Fibroblast of villous mesenchyme (primary cell): ENCODE measurements at places on chromosomes 5 and 9. TPM values are rescaled to one million over a fixed set of nuclear protein-coding genes. Genes with fewer than 3 reads are reported as not detected.

DNA sequence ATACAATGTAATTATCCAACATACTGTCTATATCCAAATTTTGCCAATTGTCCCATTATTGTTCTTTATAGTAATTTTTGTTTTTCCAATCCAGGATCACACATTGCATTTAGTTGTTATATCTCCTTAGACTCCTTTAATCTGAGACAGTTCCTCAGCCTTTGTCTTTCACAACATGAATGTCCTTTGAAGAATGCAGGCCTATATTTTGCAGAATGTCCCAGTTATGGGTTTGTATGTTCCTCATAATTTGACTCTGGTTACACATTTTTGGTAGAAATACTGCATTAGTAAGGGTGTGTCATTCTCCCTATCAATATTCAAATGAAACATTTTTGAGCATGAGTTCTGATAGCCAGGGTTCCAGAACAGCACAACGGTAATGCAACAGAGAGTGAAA lies 6.7 kb downstream of the CD180 start:
- no peak for DNase-seq

- peak; percentile 68 for DNase-seq
These were observed 1083.8 kb upstream of the NUDT12 start for GRCh38 chr5:104646416-104646815.

- DNase-seq, result no peak
These were observed 16.4 kb downstream of the NNT start for GRCh38 chr5:43619380-43619779.

- no peak for DNase-seq
These were observed 198.4 kb upstream of the SNX2 start for GRCh38 chr5:122576256-122577016.

GRCh38 chr5:1164696-1165630 lies 36.4 kb upstream of the SLC6A19 start:
- no peak for DNase-seq

DNA sequence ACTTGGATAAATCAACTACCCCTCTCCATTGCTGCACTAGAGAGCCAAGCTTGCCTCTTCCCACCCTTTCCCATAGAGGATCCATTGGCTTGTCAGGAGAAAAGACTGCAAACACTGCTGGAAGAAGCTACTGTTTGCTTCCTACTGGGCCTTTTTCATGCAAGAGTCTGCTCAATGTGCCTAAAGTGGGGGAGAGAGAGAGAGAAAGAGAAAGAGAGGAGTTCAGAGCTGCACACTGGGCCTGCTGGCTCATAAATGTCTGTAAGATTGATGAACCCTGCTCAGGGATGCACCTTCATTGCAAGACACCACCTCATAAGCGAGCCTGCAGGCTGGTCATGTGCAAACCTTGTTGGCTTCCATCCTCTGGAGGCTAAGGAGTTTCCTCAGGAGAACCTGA lies 269.4 kb downstream of the ZNF608 start:
- no peak for DNase-seq

DNA sequence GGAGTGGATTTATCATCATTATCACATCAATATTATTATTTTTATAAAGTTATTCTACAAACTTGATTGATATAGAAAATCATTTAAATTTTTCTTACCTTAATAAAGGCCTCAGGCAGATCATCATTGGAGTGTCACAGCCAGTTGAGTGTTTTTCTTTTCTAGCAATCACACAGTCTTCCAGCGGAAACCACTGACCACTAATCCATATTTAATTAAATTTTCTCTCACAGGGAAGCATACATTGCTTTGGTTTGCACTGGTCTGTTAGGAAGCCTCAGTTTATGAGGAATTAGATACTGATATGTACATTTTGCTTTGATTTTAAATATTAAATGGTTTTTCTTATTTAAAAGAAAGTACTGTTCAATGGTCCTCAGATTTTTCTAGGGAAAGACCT lies 6.7 kb downstream of the SPZ1 start:
- DNase-seq, result no peak

DNA sequence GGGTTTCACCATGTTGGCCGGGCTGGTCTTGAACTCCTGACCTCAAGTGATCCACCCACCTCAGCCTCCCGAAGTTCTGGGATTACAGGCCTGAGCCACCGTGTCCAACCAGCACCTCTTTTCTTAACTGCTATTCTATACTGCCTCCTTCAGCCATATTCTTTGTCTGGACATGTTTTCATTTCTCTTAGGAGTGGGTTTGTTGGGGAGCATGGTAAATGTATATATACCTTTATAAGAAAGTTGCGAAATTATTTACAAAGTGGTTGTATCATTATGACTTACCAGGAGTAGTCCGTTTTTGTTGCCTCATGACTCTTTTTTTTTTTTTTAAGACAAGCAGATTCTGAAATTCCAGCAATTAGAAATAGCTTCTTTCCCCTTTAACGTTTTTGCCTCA lies 38.7 kb downstream of the CDC42SE2 start:
- DNase-seq, result no peak

DNA sequence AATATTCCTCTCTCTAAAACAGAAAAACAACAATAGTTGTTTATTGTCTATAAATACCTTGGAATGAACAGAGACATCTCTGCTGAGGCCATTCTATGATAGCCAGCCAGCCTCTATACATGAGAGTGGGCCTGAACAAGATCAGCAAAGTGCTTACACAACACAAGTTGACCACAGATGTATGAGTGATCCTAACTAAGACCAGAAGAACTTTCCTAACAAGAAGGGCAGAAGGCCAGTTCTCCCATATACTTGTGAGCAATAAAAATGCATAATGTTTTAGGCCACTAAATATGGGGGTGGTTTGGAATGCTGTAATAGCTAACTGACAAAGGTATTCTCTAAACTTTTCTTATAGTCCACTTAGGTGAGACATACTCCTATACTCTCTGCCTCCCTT lies 345.7 kb downstream of the SPATA31D1 start:
- DNase-seq, result peak; percentile 13

- DNase-seq, result peak; percentile 32
These were observed 120.1 kb downstream of the BOD1 start for GRCh38 chr5:173496129-173496882.

DNA sequence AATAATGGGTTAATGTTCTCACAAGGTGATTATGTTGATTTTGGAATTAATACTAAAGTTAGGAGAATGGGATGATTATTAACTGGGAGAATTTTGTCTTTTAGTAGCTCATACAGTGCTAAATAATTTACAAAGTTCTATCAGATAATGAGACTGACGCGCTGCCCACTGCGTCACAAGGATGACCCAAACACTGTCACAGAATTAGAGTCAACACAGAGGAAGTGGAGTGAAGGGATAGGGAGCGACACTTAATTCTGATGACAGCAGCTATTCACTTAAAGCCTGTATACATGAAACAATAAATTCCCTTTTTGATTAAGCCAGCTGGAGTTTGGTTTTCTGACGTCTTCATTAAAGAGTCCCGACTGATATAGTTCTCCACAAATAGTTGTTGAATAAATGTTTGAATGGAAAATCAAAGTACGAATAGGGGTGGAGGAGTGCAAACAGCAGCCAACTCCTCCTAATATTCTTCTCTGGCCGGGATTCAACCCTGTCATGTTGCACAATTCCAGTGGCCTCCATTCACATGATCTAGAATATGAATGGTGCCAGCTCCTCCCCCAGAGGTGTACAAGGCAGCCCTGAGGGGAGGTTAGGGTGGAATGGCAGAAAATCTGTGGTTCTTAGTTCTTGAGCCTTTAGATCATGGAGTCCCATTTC lies 140.3 kb downstream of the PCSK1 start:
- DNase-seq, result peak; percentile 27

DNA sequence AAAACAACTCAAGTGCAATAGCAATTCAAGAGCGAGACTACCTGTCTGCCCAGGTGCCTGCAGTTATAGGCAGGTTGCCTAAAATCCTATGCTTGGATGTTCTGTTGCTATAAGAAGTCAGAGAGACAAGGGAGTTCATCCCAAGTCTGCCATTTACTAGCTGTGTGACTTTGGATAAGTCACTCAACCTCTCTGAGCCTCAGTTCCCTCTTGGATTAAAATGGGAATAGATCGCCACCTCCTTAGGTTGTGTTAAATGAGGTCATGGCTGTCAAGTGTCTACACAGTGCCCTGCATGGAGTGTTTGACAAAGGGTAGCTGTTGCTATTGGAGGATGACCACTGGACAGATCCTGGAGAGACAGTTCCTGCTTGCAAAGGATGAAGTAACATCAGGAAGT lies 1.3 kb upstream of the ZBTB34 start:
- no peak for DNase-seq

DNA sequence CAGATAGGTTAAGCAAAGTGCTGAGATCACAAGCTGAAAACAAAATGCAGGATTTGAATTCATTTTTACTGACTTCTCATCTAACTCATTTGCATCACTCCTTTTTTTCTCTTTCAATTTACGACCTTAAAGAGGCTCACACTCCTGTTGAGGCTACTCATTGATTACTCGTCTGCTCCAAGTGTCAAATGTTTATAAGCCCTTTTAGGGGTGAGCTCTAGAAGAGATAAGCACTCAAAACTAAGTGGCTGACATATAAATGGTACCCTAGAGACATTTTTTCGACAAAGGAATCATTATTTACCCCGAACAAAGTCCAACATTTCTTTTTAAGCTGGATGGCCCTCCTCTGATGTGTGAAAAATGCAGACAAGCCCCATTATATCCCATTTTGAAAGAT lies 483.1 kb downstream of the MAT2B start:
- DNase-seq, result no peak

DNA sequence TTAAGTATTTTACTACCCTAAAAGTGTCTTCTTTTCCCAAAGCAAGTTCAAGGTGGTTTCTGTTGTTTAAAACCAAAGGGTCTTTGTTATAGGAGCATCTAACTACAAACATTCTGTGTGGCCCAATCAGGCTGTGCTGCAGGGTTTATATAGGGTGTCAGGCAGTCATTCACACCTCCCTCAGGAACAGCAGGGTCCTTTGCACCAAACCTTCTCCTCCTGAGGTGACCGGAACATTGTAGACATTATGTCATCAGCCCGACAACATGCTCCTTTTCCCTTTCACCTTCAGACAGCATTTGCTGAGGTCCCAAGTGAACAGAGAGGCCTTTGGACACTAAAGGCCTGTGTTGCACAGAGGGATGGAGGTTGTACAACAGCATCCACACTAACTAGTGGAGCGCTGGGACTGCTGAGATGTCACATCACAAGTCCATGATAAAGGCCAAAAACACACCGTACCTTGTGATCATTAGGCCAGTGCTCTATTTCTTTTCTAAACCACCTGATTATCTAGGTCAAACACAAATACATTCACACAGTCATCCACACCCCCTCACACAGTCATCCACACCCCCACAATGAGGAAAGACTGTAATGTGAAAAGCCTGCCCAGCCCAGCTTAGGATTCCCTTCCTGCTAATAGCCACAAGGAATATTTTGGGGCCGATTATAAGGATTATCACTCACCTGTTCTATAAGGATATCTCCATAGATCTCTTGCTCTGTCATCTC lies 123.8 kb upstream of the VLDLR start:
- DNase-seq, result no peak

DNA sequence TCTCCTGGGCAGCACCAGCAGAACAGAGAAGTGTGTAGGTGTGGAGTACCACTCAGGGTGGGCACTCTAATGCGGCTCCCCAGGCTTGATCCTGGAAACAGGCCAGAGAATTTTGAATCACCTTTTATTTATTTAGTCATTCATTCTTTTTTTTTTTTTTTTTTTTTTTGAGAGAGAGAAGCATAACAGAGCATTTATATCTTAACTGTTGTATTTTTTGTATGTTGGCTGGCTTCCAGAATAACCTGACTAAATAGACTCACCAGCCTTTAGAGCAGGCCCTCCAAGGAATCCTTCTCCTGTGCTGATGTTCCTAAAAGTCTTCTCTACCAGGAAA lies 153.4 kb downstream of the PIK3R1 start:
- DNase-seq, result no peak

DNA sequence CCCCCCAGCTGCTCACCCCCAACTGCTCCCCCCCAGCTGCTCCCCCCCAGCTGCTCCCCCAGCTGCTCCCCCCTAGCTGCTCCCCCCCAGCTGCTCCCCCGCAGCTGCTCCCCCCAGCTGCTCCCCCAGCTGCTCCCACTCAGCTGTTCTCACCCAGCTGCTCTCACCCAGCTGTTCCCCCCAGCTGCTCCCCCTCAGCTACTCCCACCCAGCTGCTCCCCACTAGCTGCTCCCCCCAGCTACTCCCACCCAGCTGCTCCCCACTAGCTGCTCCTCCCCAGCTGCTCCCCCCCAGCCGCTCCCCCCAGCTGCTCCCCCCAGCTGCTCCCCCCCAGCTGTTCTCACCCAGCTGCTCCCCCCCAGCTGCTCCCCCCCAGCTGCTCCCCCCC lies 22.8 kb upstream of the AHRR start:
- DNase-seq, result no peak

DNA sequence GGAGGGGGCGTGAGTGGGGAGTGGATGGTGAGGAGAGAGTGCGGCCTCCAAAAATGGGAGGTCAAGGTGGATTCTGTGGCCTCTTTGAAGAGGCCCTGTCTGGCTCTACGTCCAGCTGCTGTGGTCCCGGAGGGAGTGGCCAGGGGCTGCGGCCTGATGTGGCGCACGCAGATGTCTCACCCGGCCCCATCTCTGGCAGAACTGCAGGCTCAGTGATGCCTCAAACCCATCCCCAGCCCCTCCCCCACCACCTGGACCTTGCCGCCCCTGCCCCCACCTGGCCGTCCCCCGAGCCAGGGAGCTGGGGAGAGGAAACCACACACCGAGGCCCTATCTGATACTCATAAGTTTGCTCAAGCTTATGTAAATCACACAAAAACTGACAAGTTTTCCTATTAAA lies 267.6 kb downstream of the PBX3 start:
- no peak for DNase-seq

DNA sequence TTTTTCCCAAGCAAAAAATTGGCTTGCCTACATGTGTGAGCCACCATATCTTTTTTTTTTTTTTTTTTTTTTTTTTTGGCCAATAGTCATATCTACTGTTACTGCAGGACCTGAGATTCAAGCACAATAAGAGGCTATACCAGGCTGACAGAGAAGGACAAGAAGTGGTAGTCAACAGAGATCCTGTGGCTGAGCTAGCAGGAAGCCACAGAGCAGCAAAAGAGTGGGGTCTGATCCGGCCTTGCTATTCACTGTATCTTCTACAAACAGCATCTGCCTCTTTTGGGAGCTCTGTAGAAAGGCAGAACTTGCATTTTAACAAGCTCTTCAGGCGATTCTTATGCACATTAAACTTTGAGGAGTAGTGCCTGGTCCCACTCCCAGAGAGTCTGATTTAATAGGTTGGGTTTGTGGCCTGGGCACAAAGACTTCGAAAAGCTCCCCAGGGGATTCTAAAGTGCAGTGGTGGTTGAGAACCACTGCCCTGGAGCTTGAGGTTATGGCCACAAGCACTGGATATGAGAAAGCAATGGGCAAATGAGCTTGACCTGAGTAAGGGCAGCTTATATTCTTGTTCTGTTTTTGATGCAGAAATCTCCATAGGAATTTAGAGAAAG lies 162.8 kb downstream of the PIK3R1 start:
- no peak for DNase-seq

Gene IFT74
- total RNA-seq, result 11.9 and 15.5 TPM in 2 replicates

Gene LHFPL2
- 35.0 and 44.1 TPM in 2 replicates for total RNA-seq

Gene PLK2
- total RNA-seq, result 219 and 297 TPM in 2 replicates

Gene OBP2A
- not detected in 2 replicates for total RNA-seq

Gene TSSK1B
- total RNA-seq, result 0.43 and 0.64 TPM in 2 replicates

Gene HSDL2
- total RNA-seq, result 29.3 and 55.3 TPM in 2 replicates

Gene TERT
- total RNA-seq, result not detected in 2 replicates
